ENCODE measurements at places on chromosomes 4 and X.

DNA sequence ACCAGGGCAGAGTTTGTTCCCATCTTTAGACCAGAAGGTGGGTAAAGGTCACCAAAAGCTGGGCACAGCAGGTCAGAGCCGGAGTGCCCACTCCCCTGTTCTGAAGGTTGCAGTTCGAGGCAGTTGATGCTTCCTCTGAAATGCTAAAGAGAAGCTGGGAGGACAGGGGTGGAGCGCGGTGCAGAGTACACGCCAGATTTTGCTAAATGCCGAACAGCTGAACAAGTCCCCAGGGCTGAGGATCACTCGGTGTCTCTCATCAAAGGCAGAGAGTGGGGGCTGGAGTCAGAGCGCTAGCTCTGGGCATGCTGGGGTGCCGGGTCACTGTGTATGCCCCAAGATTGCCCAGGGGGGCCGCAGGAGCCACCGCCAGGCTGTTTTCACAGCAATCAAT is 197.0 kb downstream of the BCOR start:
- no peak for DNase-seq

- no peak for DNase-seq
Measured at GRCh38 chr4:66564901-66565651, 894.8 kb upstream of the EPHA5 start.

DNA sequence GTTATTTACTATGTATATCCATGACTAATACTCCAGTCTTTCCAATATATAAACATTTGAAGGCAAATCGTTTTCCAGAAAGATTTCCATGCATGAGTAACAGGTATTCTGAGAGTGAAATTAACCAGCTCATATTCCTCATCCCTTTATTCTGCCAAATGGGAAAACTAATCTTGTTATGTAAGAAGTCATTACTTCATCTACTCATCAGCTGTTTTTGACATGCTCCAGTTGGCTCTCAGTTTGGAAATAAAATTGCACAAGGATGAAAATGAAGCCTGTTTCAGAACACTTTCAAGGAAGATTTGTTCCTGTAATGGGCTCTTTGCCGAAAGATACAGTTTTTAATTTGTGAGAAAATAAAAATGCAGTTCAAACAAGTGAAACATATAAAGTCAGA is 121.9 kb downstream of the KCTD8 start:
- DNase-seq, result no peak

GRCh38 chr4:186915816-186916215 is 192.2 kb upstream of the FAT1 start:
- no peak for DNase-seq

DNA sequence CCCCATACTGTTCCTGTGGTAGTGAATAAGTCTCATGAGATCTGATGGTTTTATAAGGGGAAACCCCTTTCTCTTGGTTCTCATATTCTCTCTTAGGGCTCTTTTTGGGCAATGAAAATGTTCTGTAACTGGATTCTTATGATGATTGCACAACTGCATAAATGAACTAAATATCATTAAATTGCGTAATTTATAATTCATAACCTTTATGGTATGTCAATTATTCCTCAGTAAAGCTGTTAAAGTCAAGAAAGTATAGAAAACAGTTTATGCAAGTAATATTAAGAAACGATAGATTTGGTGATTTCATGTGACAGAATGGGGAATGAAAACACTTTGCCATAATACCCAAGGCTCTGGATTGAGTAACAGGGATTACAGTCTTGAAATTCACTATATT is 33.5 kb upstream of the SPANXD start:
- DNase-seq, result no peak

DNA sequence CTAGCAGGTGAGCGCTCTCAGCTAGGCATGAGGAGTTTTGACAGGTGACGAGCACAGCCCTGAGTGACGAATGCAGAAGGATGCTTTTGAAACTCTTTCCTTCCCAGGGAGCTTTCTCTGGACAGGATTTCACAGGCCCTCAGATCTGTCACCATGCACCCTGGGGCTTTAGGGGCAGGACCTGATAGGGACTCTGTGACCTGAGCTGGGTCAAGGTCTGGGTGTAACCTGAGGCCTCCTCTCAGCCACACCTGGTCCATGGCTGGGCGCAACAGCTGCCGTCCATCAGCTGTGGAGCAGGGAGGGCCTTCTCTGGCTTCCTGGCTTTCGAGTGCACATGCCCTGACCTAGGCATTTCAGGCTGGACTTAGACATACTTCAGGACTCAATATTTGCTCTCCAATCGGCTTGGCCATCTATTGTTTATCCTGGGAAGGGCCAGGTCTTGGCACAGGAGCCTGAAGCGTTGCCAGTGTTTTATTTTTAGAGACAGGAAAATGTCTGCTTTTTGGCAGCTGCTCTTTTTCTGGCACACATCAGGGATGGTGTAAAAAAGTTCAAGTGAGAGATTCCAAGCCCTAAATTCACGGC is 56.4 kb downstream of the C4orf51 start:
- no peak for DNase-seq

DNA sequence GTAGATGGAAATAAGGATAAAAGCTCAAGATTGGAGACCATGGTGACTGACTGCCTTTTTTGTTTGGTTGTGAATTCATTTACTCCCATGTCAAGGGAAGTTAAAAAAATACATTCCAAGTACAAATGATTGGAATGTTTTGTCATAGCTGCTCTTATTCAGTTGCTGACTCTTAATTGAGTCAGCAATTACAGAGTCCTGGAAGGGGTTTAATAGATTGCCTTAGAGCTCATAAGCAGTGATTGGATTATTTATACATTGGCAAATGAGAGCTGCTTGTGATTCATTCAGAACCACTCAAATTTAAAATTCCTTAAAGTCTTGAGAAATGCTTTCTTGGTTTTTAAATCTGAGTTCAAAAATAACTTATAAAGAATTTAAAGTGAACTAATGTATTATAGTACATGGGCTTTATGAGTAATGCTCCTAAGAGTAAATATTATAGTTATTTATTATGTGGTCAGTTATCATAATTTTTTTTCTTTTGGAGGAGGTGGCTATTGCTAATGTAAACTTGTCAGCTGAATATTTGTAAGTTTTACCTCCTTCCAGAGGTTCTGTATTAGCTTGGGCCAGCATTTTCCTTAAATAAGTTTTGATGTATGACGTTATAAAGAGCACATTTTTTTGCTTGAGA is 13.6 kb downstream of the JADE1 start:
- DNase-seq, result no peak

- no peak for DNase-seq
Measured at GRCh38 chrX:115561605-115562479, 868 bp downstream of the PLS3 start.

GRCh38 chr4:104973708-104974107 is 173.0 kb upstream of the TET2 start:
- no peak for DNase-seq

GRCh38 chr4:11430536-11430935 is 1.8 kb upstream of the HS3ST1 start:
- no peak for DNase-seq

DNA sequence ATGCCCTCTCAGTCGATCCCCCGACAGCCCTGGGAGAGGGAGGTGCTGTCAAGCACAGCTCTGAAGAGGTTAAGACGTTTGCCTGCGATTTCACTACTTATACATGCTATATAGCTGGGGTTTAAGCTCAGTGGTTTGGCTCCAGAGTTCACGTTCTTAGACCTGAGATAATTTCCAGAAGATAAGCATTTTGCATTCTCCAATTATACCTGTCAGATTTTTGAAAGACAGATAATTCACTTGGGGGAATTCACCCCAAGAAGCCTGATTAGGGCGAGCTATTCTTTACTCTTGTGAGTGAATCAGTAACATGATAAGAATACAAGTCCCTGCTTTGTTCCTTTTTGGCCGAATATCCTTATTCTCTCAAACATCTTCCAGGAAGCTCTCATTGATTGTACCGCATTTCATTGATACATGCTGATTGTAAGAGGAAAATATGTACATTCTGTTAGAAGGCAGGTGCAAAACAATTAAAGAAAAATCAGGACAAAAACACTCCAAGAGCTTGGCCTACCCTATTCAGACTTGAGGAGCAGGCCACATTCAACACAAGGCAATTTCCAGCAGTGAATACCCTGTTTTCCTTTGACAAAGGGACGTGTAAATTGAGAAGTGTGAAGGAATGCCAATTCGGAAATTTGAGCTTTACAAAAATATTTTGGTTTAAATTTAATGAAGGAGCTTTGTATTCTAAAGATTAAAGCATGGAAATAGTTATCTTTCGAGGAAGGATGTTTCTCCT is 30.2 kb downstream of the TENM3 start:
- no peak for DNase-seq

DNA sequence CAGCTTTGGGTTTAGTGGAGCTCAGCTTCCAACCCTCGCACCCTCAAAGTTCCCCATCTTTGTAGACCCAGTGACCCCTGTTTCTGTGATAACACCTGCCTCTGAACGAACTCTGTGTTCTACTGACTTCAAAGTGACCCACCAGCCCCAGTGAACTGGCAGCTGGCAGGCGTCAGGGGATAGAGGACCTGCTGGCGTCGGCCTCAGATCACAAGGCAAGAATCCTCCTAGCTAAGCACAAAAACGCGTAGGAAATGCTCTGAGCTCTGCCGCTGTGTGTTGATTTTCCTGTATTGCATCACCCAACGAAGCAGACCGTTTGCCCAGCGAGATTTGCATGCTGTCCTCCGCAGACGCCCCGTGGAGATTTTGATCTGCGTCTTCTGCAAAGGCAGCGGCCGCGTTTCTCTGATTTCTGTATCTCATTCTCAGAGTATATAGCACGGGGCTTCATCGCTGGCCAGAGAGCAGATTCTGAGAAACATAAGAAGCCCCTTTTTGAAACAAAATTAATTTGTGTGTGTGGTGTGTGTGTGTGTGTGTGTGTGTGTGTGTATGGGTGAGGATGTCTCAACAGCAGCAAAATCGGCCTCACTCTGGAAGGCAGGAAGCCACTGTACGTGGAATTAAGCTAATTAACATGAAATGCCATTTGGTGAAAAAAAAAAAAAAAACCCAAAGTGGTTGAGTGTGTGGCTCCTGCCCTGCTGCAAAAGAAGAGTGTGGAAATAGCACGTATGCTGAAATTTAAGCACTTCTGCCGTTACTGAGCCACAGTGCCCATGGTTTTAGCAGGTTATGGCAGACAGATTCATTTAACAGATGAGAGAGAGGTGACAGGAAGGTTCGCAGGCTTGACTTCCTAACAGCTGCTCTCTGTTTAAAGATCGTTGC is 29.2 kb upstream of the ASMTL start:
- DNase-seq, result peak; percentile 59

- DNase-seq, result no peak
Measured at GRCh38 chr4:28373191-28373590, 1512.5 kb downstream of the STIM2 start.
